Activated T-helper 9 cell treated with anti-CD3 and anti-CD28 coated beads, Interleukin-2, amount 50 U/mL, for 16 hours (primary cell): ENCODE measurements at places on chromosomes 6 and 20.

GRCh38 chr6:105678516-105678915 lies 275.6 kb upstream of the PREP start:
- DNase-seq, result no peak

- no peak for DNase-seq
Observed at GRCh38 chr6:155106456-155107115, 111.5 kb downstream of the TIAM2 start.

GRCh38 chr6:33868141-33868540 lies 64.3 kb upstream of the MLN start:
- no peak for DNase-seq

GRCh38 chr6:3836566-3836965 lies 12.6 kb upstream of the FAM50B start:
- DNase-seq, result no peak

GRCh38 chr6:156842598-156843250 lies 65.5 kb downstream of the ARID1B start:
- DNase-seq, result no peak

DNA sequence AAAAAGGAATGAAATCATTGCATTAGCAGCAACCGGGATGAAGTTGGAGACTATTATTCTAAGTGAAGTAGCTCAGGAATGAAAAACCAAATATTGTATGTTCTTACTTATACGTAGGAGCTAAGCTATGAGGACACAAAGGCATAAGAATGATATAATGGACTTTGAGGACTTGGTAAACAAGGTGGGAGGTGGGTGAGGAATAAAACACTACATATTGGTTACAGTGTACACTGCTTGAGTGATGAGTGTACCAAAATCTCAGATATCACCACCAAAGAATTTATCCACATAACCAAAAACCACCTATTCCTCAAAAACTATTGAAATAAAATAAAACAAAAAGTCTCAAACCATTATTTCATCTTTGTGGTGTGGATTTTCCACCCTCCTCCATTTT lies 593.5 kb downstream of the TENT5A start:
- DNase-seq, result no peak

GRCh38 chr20:2703716-2704475 lies 11.3 kb downstream of the EBF4 start:
- DNase-seq, result no peak

DNA sequence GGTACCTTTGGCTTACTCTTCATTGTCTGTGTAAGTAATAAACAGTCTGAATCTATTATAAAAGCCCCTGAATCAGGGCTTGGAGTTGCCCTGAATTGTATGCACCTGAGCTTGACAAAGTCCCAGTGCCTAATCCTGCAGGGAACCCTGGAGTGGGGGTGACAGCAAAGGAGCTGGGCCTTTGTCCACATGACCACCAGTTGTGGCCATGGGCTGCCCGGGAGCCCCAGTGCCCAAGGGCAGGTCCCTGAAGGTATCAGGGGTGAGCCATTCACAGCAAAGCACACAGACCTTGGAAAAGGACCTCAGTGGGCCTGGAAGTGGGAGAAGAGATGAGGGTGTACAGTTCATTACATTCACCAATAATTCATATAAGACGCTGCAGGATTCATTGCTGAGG lies 94.2 kb downstream of the BANF2 start:
- no peak for DNase-seq

GRCh38 chr6:27230758-27231111 lies 16.8 kb upstream of the PRSS16 start:
- no peak for DNase-seq

- no peak for DNase-seq
Observed at GRCh38 chr6:84282550-84282949, 55.1 kb upstream of the CEP162 start.

GRCh38 chr6:12578751-12579150 lies 137.8 kb upstream of the PHACTR1 start:
- no peak for DNase-seq
